Activated T-helper 1 cell treated with anti-CD3 and anti-CD28 coated beads, Interleukin-12 subunit alpha, Interleukin-12 subunit beta, Interleukin-2, Interleukin-4 antibody, amounts not matched to agents 30 ng/mL and 10 ng/mL and 1 ng/mL, durations not matched to agents 14 hours and 24 hours and 36 hours (primary cell): ENCODE measurements at places on chromosomes 2 and 18.
A peak's percentile ranks its signal among the peaks of the same experiment; 100 is the strongest.

GRCh38 chr2:227106845-227107759 is 56.9 kb downstream of the COL4A4 start:
- no peaks in the 10 kb centered on the region for H3K36me3 ChIP-seq
- H3K4me1 ChIP-seq: no peaks in the 10 kb centered on the region
- no peak overlapping the region for H3K27ac ChIP-seq
- no peak for DNase-seq

DNA sequence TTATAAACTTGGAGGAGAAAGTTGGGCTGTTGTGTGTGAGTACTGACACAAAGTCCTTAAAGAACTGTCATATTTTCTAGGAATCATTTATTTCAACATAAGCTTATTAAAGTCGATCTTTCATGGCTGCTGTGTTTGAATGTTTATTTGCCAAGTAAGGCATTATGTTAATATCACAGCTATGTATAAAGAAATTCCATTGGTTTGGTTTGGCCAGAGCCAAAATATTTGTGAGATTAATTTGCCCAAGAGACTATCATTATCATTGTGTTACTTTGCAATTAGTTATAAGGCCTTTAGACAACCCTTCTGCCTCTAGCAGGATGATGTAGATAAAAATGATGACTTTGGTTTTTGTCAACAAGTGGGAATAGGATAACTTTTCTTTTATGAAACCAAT is 240.6 kb upstream of the NT5C1B start:
- no peak overlapping the region for H3K27ac ChIP-seq
- H3K4me1 ChIP-seq: no peaks in the 10 kb centered on the region
- H3K27me3 ChIP-seq: peaks cover 3% of the 10 kb centered on the region
- H3K36me3 ChIP-seq: no peaks in the 10 kb centered on the region

DNA sequence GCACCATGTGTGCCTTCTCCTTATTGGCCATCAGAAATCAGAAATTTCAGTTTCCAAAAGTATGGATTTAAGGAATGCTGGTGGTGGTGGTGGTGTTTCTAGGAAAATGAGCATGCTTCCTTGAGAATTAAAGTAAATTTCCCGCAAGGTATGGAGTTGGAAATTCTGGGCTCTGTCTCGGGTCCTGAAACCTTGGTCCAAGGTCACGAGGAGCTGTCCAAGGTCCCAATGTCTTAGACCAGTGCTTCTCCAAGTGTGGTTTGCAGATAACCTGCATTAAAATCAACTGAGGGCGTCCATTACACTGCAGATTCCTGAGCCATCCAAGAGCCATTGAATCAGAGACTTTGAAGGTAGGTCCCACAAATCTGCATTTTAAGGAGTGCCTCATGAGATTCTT is 210.9 kb upstream of the PKDCC start:
- no peak for DNase-seq
- H3K4me1 ChIP-seq: peaks cover 8% of the 10 kb centered on the region
- no peak overlapping the region for H3K4me3 ChIP-seq
- no peaks in the 10 kb centered on the region for H3K36me3 ChIP-seq

DNA sequence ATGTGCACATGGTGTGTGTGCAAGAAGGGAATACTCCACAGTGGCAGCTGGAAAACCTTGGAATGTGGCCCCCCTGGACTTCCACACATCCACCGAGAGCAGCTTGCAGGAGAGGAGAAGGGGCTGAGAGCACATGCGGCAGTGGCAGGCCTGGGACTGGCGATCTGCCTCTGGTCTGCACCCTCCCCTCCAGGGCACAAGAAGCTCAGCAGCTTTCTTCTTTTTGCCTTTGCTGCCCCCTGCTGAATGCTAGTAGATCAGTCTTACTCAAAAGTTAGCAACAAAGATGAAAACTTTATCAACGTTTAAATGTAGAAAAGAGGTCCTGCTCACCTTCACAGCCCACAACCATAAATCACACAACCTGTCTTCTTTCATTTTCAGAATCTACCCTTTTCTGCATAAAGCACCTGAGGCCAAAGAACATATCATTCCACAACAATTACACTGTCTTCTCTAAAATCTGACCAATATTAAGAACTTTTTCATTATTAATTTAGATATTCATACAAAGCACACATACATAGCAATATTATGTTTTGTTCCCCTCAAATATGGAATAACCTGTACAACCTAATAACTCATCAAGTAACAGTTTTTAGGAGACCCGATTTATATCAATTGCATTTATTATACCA is 34.6 kb downstream of the TGFBRAP1 start:
- no peak for DNase-seq
- peaks cover 5% of the 10 kb centered on the region for H3K4me1 ChIP-seq
- H3K4me3 ChIP-seq: no peak overlapping the region
- no peaks in the 10 kb centered on the region for H3K27me3 ChIP-seq
- H3K27ac ChIP-seq: no peak overlapping the region
- peaks cover 44% of the 10 kb centered on the region for H3K36me3 ChIP-seq

GRCh38 chr2:205932861-205933260 is 153.1 kb downstream of the INO80D start:
- H3K36me3 ChIP-seq: no peaks in the 10 kb centered on the region
- no peak overlapping the region for H3K27ac ChIP-seq

GRCh38 chr2:113895819-113896563 is 6.1 kb downstream of the ACTR3 start:
- peaks cover 55% of the 10 kb centered on the region for H3K36me3 ChIP-seq
- peak overlapping the region; percentile 61 for H3K27ac ChIP-seq
- peak overlapping the region; percentile 100 for H3K4me3 ChIP-seq
- H3K27me3 ChIP-seq: no peaks in the 10 kb centered on the region
- DNase-seq: no peak

- no peaks in the 10 kb centered on the region for H3K36me3 ChIP-seq
- H3K4me1 ChIP-seq: no peaks in the 10 kb centered on the region
- no peak for DNase-seq
- no peaks in the 10 kb centered on the region for H3K27me3 ChIP-seq
Measured at GRCh38 chr18:65768120-65768778, 17.4 kb downstream of the CDH7 start.

DNA sequence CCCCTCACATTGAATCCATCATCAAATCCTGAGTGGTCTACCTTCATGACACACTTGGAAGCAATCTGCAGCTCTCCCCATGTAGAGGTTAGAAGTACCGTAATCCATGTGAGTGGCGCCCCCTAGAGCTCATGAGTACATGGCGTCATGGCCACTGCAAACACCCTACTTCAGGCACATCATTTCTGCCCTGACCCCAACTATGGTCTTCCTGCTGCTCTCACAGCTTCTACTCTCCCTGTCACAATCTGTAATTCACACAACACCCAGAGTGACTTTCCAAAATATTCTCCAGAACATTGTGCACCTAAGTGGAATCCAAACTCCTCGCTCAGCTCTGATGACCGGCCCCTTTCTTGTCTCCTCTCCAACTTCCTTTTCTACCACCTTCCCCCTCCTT is 141.9 kb downstream of the ANKRD44 start:
- peaks cover 44% of the 10 kb centered on the region for H3K4me1 ChIP-seq
- peak; percentile 35 for DNase-seq
- peaks cover 10% of the 10 kb centered on the region for H3K36me3 ChIP-seq
- peak overlapping the region; percentile 13 for H3K27ac ChIP-seq

DNA sequence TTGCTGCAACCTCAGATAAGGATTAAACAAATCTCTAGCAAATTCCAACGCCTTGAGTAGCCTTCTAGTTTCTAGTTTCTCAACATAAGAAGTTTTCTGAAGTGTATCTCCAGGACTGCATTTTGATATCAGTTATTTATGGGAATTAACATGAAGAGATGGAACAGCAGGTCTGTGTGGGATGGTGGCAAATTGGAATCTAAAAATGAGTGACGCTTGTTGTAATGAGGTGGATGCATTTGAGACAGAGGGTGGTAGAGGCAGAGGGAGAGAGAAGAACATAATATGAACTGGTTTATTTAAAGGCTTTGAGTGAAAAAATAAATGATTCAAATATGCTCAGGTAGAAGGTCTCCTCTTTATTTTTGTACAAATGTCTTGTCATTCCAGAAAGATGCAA is 446.8 kb upstream of the GCFC2 start:
- no peaks in the 10 kb centered on the region for H3K36me3 ChIP-seq
- no peaks in the 10 kb centered on the region for H3K27me3 ChIP-seq
- H3K4me1 ChIP-seq: no peaks in the 10 kb centered on the region
- DNase-seq: no peak
